ENCODE measurements at places on chromosomes 3 and 15.

GRCh38 chr3:194472290-194472920 is 14.4 kb downstream of the ATP13A3 start:
- DNase-seq = peak; percentile 84

- DNase-seq = no peak
Measured at GRCh38 chr15:37007301-37007700, 93.0 kb downstream of the MEIS2 start.

DNA sequence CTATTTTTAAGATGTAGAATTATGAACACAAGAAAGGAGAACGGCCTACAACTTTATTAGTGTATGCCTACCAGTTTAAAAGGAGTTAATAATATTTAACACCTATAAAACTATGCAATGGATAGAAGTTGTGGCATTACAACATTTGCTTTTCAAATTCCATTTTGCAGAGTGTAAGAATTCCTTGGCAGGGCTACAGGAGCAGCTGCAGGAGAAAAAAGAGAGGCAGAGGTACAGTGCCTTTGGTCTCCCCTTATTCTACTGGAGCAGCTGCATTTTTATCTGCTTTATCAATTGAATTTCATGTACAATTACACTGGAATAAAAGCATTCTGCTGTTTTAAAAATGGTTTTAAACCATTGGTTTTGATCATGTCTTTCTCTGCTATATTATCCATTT is 145.7 kb upstream of the KCNH8 start:
- no peak for DNase-seq

DNA sequence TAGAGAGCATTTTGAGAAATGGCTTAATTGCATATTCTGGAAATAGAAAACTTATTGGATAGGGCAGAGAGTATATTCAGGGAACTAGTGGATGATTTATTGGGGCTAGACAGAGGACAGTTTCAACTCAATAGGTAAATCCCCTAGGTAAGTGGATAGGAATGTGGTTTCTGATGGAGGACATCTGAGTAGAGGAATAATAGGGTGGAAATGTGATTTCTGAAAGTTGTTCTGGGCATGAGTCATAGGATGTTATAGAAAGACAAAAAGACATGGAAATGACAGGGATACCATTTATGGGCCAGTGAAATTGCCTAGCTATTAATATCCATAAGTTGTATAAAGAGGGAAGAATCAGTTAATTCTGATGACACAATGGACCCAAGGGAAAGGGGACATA is 563.3 kb upstream of the GOLIM4 start:
- no peak for DNase-seq

- no peak for DNase-seq
Measured at GRCh38 chr3:10973046-10973595, 19.4 kb upstream of the SLC6A1 start.

DNA sequence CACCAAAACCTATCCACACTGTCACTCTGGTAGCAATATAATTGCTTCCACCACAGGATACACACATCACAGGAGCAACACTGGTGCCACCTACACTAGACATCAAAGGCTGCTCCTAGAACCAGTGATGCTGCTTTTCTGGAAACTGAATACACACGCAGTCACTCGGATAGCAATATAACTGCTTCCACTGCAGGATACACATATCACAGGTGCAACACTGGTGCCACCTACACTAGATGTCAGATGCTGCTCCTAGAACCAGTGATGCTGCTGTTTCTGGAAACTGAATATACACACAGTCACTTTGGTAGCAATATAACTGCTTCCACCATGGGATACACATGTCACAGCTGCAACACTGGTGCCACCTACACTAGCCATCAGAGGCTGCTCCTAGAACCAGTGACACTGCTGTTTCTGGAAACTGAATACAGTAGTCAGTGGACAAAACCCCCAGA is 6.9 kb upstream of the TNFSF10 start:
- DNase-seq = no peak

- DNase-seq = peak; percentile 70
Measured at GRCh38 chr3:144643771-144644198, 672.2 kb downstream of the DIPK2A start.

GRCh38 chr15:99029341-99030144 is 22.0 kb upstream of the PGPEP1L start:
- DNase-seq = no peak

DNA sequence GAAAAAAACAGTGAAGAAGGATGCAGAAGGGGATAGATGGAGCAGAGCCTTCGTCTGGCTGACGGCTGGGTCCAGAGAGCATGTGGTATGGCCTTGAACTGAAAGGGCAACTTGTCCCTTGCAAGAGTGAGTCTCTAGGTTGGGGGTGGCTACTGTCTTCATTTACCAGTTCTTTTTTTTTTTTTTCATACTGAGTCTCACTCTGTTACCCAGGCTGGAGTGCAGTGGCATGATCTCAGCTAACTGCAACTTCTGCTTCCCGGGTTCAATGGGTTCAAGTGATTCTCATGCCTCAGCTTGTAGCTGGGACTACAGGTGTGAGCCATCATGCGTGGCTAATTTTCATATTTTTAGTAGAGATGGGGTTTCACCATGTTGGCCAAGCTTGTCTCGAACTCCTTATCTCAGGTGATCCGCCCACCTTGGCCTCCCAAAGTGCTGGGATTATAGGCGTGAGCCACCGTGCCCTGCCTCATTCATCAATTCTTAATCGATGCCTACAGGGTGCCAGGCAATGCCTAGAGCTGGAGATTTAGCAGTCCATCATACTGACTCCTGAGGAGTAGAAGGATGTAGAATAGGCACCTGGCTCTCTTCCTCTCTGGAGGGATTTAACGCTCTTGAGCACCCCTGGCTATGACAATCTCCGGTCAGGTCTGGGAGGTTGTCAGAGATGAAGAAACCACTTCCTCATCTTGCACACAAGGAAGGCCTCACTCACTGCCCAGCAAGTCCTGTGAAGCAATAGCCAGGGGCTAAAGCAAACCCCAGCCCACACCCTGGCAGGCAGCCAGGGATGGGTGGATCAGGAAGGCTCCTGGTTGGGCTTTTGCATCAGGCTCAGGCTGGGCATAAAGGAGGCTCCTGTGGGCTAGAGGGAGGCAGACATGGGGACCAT is at the start of gene CAMP:
Gene CAMP (plus strand): TSS at position 880 of the 898 bp plus-strand sequence. CDS start 17 bp downstream, at position 897.
- DNase-seq = peak; percentile 74

DNA sequence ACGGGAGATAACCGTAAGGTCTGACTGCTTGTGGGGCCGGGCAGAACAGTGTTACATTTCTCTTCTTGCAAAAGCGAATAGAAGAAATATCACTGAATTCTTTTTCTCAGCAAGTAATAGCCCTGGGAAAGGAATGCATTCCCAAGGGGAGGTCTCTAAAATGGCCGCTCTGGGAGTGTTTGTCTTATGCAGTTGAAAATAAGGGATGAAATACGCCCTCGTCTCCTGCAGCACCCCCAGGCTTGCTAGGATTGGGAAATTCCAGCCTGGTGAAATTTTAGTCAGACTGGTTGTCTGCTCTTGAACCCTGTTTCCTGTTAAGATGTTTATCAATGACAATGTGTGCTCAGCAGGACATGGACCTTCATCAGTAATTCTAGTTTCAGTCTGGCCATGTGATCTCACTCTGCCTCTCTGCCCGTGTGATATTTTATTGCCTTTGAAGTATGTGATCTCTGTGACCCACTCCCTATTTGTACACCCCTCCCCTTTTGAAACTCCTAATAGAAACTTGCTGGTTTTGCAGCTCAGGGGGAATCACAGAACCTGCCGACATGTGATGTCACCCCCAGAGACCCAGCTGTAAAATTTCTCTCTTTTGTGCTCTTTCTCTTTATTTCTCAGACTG is 715.6 kb downstream of the ROBO1 start:
- peak; percentile 16 for DNase-seq

- DNase-seq = no peak
Measured at GRCh38 chr3:178474526-178474925, 61.7 kb upstream of the KCNMB2 start.

GRCh38 chr15:63332367-63333124 is 49.1 kb downstream of the CA12 start:
- DNase-seq = peak; percentile 96

DNA sequence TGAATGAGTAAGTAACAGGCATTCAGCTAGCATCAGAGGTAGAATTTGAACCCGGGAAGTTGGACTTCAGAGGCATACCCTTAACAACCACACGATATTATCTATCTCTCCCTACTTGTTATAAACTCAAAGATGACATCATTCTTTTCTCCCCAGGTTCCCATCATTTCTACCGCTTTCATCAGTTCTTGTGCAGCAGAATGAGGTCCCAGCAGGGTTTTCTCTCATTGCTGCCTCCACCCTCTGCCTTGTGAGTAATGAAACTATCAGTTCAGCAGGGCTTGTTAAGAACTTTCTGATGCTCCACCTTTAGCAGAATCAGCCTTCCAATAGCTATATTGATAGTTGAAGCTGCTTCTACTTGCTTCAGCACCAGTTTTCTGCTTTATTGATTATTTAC is 487.5 kb upstream of the KCNMB2 start:
- DNase-seq = peak; percentile 10

DNA sequence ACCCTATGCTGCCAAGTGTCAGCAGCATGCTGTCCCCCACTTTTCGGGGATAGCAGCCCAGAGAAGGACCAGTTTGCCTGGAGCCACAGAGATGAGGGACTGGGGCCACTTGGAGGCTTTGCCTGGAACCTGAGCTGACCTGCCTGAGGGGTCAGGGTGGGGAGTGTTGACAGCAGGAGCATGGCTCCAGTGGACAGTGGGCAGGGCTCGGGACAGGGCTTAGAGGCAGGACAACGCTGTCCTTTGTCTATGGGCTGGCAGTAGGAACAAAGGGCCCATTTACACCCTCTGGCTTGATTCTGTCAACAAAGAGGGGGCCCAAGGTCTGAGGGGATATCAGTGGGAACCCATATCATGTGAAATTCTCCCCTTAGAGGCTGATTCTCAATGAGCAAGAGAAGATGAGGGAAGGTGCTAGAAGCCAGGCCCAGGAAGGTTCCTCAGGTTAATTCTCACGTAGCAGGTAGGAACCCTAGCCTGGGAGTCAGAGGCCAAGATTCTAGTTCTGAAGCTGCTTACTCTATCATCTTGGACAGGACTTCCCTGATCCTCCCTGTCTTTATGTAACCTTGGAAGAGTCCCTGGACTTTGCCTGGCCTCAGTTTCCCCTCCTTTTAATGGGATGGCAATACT is 29.7 kb upstream of the HHATL start:
- no peak for DNase-seq

- DNase-seq = no peak
Measured at GRCh38 chr15:101390462-101390861, 95.4 kb upstream of the SNRPA1 start.

DNA sequence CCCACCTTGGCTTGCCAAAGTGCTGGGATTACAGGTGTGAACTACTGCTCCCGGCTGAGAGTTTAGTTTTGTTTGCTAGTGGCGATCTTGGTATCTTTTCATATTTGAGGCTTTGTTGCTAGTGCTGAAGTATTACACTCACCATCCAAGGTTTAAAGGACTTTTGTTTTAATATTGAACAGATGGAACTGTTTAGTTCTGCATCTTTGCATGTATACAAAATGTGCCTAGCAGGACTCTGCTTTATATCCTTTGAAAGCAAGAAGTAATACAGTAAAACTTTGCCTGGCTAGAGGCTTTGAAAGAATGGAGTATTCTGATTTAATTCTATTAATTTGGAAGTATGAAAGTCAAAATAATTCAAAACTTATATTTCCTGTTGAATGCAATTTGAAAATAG is 77.8 kb upstream of the CHRNB4 start:
- no peak for DNase-seq

DNA sequence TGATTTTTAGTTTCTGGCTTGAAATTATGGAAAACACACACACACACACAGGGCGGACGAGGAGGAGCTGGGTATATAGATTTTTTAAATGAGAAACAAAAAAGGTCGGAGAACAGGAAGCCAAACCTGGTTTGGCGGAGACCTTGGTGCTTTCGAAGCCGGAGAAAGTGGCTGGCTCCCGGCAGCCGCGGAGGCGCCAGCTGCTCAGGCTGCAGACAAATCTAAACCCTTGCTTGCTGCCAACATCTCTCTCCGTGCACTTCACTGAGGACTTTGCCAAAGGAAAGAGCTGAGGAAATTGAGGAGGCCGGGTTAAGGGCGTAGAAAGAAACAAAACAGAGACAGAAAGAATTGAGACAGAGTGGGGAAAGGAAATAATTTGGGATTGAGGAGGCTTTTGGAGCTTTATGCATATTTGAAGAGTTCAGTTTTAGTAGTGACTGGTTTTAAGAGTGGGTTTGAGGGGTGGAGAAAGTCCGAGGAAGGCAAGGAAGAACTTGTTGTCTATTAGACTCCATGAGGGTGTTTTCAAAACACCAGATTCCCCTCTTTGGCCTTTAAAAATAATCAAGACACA is 2.2 kb downstream of the ZIC1 start:
- DNase-seq = no peak

- DNase-seq = peak; percentile 79
Measured at GRCh38 chr3:64345371-64345770, 120.1 kb upstream of the PRICKLE2 start.

DNA sequence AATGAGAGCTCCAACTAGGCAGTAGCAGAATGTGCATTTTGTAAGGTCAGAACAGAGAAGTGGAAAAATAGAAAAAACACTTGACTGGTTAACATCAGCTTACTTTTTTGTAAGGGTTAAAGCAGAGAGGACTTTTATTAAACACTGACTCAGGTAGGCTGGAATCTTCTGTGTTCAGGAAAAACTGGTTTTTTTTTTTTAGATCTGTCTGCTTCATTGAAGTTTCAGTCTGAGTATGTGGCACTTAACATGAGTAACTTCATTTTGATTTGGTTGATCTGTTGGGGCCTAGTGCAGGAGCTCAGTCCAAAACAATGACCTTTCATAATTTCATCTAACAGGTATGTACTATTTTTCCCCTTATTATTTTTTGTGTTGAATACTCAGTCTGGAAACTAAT is 141.1 kb downstream of the DOCK3 start:
- no peak for DNase-seq

GRCh38 chr3:64067506-64068346 is 44.4 kb upstream of the PSMD6 start:
- peak; percentile 59 for DNase-seq

GRCh38 chr15:67521783-67522568 is 1.0 kb downstream of the C15orf61 start:
- peak; percentile 65 for DNase-seq

- DNase-seq = no peak
Measured at GRCh38 chr15:88497109-88497765, 29.7 kb downstream of the MRPS11 start.

DNA sequence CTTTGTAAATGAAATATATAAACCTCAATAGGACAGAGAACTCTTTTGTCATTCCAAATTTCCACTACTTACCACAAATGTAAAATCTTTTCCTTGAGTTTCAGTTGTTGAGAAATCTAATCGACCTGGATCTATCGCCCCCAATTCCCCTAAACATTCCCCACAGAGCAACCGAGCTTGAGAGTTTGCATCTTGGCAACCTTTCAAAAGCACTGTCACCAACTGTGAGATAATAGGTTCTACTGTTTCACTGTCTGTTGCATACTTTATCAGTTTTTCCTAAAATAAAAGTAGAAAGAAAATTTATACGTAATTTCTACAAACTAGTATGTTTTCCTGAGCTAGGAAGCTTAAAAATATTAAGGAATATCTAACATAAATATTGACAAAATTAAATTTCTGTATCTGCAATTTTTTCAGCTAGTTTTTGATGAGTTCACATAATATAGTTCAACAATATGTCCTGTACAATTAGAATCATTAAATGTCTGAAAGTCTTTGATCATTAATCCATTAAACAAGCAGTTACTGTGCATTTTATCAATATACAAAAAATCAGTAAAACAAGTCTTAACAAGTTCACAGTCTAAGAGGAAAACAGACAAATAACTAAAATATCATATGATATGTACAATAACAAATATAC is 54.5 kb downstream of the ATR start:
- no peak for DNase-seq

All from foreskin fibroblast (primary cell).